ENCODE measurements at places on chromosomes 13 and 19.

- no peak for DNase-seq
Measured at GRCh38 chr13:90979059-90979458, 368.4 kb upstream of the MIR17HG start.

DNA sequence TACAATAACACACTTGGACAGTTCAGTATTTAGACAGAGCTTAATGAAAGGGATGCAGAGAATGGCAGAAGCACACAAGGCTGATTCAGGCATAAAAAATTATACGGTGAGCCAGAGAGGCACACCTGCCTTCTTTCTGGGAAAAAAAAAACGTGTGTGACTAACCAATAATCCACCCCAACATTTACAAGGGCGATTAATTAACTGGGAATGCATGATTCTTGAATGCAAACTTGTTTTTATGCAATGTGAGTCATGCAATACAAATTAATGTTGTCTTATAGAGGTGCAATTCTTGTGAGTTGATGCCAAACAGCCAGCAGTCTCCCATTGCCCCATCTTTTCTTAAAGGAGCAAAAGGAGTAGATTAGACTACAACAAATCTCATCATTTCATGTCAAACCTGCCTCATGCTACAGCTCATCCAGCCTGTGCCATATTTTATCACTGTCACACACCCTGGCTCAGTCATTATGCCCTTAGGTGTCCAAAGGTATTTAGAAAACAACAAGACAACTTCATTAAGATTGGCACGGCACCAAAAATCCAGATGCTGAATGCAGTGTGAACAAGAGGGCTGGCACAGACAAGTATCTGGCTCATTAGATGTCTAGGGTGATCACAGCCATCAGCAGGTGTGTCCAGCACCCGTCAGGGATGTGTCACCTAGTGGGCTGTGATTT lies 721.1 kb downstream of the EFNB2 start:
- no peak for DNase-seq

DNA sequence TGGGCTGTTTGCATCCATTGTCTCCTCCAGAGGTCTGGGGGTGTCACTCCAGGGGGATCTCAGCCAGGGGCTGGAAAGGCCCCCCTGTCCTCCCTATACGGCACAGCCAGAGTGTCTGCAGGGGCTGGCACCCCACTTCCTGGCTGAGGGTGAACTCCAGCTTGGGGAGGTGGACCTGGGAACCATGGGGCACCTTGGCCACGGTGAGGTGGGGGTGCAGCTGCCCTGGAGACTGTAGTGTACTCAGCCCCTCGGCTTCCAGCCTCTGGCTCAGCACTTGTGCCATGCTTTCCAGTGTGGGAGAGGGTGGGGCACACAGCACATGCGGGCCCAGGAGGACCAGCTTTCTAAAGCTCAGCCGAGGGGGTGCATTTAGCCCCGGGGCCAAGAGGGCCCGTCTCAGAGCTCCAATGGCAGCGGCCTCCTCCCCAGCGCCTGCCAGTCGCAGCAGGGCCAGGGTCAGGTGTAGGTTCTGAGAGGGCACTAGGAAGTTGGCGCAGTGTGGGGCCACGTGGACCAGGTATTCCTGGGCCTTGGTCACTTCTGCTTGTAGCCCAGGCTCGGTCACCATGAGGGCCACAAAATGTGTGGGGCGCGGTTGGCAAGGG lies 1.4 kb downstream of the LENG9 start:
- no peak for DNase-seq

DNA sequence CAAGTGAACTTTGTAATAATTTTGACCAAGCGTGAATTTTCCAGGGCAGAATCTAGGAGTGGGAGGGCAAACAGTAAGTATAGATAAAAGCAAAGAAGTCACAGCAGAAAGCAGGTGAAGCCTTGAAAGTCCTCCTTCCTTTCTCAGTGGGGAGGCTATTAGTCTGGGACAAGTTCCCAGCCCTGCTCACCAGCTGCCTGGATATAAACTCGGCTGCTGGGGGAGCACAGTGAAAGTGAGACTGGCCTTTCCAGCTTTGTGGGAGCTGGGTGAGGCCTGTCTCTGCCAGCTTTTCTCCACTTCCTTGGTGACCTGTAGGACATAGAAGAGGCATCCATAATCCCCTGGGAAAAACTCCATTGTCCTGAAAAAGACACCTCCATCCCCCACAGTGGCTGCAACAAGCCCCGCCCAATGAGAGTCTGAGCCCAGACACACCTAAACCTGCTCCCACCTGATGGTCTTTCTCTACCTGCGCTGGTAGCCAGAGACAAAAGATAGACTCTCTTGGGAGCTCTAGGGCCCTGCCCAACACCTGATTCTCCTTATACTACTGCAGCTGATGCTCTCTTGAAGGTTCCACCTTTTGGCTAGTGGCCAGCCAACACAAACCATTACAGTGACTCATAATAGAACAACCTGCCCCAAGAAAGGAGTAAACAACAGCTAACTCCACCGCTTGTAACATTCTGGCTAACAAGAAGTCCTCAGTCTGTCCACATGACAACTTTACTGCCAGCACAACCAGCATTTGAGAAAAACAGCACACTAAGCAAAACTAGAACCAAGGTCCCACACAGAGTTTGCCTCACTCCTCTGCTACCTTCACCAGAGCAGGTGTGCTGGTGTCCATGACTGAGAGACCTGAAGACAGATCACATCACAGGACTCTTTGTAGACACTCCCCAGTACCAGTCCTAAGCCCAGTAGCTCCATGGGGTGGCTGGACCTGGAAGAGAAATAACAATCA lies 252.2 kb upstream of the SLITRK6 start:
- no peak for DNase-seq

DNA sequence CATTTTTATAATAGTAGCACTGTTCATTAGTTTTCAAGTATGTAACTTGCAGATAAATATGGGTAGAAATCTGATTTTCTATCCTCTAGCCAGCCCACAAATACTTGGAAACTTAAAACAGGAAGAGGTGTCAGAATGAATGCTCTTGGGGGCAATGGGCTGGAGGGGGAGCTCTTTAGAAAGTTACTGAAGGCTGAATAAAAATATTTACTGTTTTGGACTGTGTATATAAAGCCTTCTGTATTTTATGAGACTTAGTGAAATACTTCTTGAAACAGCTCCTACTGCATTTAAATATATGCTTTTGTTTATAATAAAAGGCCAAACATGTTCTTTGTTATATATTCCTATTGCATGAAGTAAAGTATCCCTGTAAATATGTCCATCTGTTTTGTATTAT lies 138.8 kb downstream of the RGCC start:
- peak; percentile 17 for DNase-seq

- no peak for DNase-seq
Measured at GRCh38 chr19:44777715-44778347, at the start of gene CBLC. TSS of gene CBLC (plus strand) at chr19:44777890. CDS start at chr19:44777932, 42 bp downstream.

DNA sequence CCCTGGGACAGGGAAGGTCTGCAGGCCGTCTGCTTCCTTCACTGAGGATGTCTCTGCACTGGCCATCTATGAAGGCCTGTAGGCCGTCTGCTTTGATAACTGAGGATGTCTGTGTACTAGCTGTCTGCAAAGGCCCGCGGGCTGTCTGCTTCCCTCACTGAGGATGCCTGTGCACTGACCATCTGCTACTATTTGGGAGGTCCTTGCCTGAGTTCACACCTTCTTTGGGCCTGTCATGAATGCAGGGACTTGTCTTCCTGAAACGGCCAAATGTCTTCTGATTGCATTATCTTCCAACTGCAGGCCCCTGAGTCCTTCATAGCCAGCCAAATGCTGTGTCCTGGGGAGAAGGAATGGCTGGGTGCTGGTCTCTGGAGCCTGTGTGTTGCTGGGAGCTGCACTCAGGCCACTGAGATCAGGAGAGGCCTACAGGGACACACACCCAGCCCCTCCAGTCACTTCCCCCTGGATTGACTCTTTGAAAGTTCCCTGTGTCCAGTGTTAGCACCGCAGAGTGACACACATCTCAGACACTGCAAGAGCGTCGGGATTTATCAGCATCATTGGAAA lies 72.9 kb downstream of the TEX29 start:
- no peak for DNase-seq

DNA sequence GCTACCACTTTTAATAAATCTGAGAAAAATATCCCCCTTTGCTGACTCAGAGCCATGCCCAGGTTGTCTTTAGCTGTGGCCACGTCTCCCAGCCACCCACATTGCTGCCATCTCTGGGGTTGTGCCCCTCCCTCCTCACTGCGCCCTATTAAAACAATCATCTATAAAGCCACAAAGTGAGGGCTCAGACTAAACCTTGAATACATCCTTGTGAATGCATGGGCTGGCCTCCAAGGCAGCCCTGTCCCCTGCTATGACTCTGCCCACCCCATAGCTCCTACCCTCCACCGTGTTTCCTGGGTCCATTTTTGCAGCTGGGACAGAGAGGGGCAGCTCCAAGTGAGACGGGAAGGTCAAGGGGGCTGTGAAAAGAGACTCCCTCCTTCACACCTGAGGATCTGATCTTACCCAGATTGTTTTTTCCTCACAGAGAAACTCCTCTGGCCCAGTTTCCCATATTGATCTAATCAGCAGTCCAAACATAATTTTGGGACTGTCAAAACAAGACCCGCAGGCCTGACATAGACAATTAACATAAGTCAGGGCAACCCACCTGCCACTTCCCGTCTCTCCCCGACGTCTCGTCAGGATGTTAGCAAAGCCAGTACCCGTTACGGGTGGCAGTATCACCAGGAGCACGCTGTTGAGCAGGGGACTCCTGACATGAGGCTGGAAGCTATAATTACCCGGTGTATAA lies 199.0 kb downstream of the KATNAL1 start:
- DNase-seq = no peak

DNA sequence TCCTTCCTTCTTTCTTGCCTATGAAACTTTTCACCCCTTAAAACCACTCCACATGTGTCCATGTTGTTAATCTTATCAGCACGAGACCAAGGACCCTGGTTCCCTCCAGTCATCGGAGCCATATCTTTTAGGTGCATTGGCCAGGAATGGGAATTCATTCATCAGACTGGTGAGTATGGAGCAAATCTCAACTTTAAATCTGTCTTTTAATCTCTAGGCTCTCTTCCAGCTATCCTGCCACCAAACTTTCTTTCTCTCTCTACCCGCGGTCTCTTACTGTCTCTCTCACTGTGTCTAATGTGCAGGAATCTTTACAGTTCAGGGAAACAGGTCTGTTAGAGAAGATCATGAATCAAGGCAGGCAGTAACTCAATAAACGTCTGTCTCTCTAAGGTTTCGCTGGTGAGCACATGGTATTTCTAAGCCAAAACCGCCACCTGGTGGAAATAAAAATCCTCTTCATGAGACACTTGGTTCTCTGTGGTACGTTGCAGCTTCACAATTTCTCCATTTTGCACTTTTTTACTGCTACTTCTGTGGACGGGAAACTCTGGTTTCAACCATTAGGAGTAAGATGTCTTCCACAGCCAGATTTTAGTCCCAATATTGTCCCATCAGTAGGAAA lies 16.1 kb downstream of the LGALS16 start:
- DNase-seq = peak; percentile 44

- DNase-seq = no peak
Measured at GRCh38 chr13:28620011-28620830, 38.7 kb upstream of the POMP start.

GRCh38 chr13:79806821-79807220 lies 325.9 kb downstream of the NDFIP2 start:
- DNase-seq = no peak

DNA sequence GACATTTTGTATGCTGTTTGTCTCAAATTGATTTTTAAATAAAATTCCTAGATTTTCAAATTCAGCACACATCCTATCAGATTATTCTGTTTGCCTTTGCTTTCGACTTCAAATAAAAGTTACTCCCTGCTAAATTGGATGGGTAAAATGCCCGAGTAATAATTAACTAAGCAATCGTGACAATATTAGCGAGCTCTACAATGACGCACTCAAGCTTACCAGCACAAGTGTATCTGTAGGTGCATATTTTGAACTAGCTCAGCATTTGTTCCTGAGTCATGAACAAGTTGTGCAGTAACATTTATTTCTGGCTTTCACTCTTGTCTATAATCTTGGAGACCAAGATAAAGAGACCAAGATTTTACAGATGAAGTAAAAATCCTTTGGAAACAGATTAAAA lies 113.4 kb downstream of the UBL3 start:
- DNase-seq = no peak

DNA sequence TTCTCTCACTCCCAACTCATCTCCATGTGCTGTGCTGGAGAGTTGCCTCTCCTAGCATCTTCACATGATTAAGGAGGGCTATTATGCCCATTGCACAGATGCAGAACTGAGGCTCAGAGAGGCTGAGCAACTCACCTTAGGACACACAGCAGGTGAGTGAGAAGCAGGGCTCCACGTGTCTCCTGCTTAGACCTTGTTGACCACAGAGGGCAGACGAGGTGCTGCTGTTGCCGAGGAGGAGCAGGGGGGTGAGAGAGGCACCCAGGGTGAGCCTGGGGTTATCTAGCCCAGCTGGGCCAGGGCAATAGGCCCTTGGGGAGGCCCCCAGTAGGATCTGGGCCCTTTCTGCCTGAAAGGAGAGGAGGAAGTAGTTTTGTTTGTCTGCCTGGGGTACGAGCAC lies 2.4 kb upstream of the HSH2D start:
- DNase-seq = no peak

- DNase-seq = no peak
Measured at GRCh38 chr13:54449922-54450321, 1421.3 kb downstream of the OLFM4 start.

DNA sequence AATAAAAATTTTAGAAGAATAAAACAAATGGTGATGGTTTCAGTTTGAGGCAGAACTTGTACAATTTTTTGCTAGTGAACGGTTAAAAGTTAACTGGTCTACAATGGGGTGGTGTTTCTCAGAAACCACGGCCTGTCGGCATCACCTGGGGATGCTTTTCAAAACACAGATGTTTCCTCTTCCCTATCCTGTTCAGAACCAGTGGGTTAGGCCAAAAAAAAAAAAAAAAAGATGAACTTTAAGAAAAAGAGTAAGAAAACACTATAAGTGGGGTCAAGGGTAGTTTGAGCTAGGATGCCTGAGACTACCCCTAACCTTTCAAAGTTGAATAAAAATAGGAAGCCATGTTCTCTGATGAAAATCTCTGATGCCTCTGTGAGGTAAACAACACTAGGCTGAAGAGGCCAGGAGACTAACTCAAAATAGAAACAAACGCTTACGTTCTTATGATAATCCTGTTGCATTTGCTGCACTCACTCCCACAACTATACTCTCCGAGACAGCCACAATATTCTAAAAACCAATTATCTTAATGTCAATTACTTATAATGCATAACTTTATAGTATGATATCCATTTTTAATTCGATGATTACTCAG lies 3.3 kb downstream of the MTIF3 start:
- DNase-seq = no peak

- no peak for DNase-seq
Measured at GRCh38 chr13:112733112-112733511, 43.3 kb downstream of the ATP11A start.

- DNase-seq = peak; percentile 68
Measured at GRCh38 chr13:48233889-48234488, 983 bp downstream of the ITM2B start.

- DNase-seq = no peak
Measured at GRCh38 chr13:44342741-44343140, 30.9 kb upstream of the SERP2 start.

GRCh38 chr13:27791146-27791900 lies 960 bp upstream of the GSX1 start:
- DNase-seq = no peak

All from HAP-1 (cell line).